Activated CD8-positive, alpha-beta T cell treated with anti-CD3 and anti-CD28 coated beads, Interleukin-2, amount 10 ng/mL, durations not matched to agents 7 days and 5 days (primary cell): ENCODE measurements at places on chromosomes 12 and 14. TPM values are rescaled to one million over a fixed set of nuclear protein-coding genes. Genes with fewer than 3 reads are reported as not detected.

The KITLG gene
- not detected for total RNA-seq

The LRRC43 gene
- total RNA-seq, result not detected

The SYCP3 gene
- total RNA-seq, result 1.7 TPM

The ENDOU gene
- not detected for total RNA-seq

The TSHR gene
- not detected for total RNA-seq

The RNF10 gene
- 192 TPM for total RNA-seq

The ADGRD1 gene
- total RNA-seq, result not detected

The CDKL1 gene
- 12.0 TPM for total RNA-seq

The ANO4 gene
- total RNA-seq, result not detected

The MYH6 gene
- total RNA-seq, result not detected

The CMKLR1 gene
- total RNA-seq, result not detected

The RD3L gene
- not detected for total RNA-seq

The TIMELESS gene
- 65.7 TPM for total RNA-seq

The SH2B3 gene
- 50.9 TPM for total RNA-seq

The SYT10 gene
- not detected for total RNA-seq

The FGF6 gene
- not detected for total RNA-seq

The WIF1 gene
- total RNA-seq, result not detected

The GLIPR1L2 gene
- total RNA-seq, result not detected

The TBX3 gene
- not detected for total RNA-seq

The TAS2R30 gene
- total RNA-seq, result 3.5 TPM

The OR10G2 gene
- total RNA-seq, result not detected

The SDSL gene
- total RNA-seq, result 0.39 TPM

The RAPGEF3 gene
- not detected for total RNA-seq

The IRF9 gene
- 242 TPM for total RNA-seq

The KRT80 gene
- total RNA-seq, result not detected

The HOXC9 gene
- total RNA-seq, result not detected

The PRH1 gene
- 21.3 TPM for total RNA-seq

The CSRP2 gene
- not detected for total RNA-seq

The RNASE1 gene
- total RNA-seq, result not detected

The RNASE8 gene
- not detected for total RNA-seq
